NCI-H2081 treated with DMSO at 0.1 percent for 48 hours (cell line): ENCODE measurements at places on chromosomes 2 and 18.

GRCh38 chr2:55718165-55719008 lies 24.7 kb upstream of the PNPT1 start:
- peak; percentile 6 for DNase-seq

GRCh38 chr2:150167711-150168110 lies 319.8 kb downstream of the RND3 start:
- DNase-seq = no peak

- DNase-seq = no peak
These were observed 94.1 kb upstream of the OTOS start for GRCh38 chr2:240234503-240234951.

DNA sequence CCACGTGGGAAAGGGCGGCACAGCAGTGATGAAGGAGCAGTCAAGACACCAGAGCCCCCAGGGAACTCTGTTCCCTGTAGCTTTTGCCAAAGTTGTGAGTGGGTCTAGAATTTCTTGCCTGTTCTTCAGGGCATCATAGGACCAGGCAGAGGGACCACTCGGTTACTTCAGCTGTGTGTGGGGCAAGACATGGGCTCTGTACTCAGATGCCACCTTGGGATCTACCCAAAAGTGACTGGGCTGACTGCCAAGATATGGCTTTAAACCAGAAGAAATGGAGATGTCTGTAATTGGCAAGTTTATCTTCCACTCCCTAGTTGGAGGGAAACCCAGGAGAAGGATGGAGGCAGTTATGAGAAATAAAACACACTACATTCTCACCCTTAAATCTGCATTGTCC lies 29.6 kb downstream of the KCNF1 start:
- no peak for DNase-seq

GRCh38 chr2:61885896-61886603 lies 2.4 kb downstream of the CCT4 start:
- DNase-seq = no peak

DNA sequence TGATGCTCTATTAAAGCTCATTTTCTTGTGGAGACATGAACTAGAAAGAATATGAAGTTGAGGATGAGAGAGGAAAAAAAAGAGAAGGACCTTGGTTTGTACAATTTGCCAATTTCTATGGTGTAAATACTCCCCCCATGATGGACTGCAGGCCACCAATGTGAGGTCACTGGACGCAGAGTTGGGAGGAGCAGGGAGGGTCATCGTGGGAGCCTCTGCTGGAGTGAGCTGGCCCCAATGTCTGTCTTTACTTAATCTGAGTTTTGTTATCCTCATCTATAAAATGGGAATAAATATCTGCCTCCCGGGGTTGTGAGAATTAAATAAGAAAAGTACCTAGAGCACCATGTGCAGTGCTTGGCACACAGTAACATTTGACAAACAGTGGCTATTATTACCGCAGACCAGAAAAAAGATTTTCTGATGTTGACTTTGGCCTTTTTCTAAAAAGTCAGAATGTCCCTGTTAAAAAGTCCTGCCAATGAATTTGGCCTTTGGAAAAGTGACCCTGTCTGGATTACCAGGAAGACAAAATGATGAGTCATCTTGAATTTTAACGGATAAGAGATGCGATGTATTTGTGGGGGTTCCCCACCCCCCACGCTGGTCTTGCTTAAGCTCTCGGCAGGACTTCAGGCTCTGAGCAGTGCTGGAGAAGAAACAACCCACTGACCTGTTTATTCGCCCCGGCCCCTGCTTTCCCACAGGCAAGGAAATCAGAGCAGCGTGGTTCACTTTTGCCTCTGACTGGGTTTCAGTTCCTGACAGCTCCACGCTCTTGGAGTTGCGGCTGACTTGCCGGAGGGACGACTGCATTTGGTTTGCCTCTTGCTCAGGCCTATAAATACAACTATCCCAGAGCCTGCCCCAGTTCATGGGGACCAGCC lies 50.3 kb upstream of the FOSL2 start:
- no peak for DNase-seq

DNA sequence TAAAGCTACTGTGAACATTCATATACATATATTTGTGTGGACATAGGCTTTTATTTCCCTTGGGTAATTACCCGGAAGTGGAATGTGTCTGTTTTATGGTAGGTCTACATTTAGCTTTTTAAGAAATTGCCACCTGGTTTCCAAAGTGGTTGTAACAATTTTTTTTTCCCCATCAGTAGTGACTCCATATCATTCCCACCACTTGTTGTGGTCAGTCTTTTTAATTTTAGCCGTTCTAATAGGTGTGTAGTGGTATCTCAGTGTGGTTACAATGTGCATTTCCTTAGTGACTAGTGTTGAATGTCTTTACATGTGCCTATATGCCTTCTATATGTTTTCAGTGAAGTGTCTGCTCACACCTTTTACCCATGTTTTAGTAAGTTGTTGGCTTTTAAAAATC lies 60.3 kb upstream of the MAPRE3 start:
- DNase-seq = no peak
